ENCODE measurements at places on chromosomes 2 and 18.

- no peak for DNase-seq
These were observed 15.7 kb downstream of the CREG2 start for GRCh38 chr2:101371636-101372035.

- DNase-seq = no peak
These were observed 200.3 kb downstream of the FBXO15 start for GRCh38 chr18:73947180-73947921.

- DNase-seq = no peak
These were observed 245.9 kb upstream of the REV1 start for GRCh38 chr2:99735753-99736152.

- DNase-seq = no peak
These were observed 53.1 kb upstream of the ABCA12 start for GRCh38 chr2:215191477-215191876.

DNA sequence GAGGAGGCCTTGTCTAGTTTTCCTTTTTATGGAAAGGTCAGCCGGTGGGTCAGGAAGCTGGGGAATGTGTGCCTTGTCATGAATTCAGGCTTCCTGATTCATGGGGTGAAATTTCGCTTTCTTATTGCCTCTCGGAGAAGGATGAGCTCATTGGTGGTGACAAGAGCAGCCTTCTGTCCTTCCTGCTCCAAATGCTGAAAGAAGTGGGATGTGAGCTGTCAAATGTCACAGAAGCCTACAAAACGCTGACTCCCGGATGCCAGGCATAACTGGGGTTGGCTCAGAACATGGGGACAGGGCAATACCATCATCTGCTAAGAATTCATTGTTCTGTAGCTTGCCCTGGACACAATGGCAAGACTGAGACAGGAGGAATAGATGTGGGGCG lies 55.8 kb upstream of the FAM136A start:
- DNase-seq = no peak

- DNase-seq = no peak
These were observed 65.3 kb downstream of the CXCR4 start for GRCh38 chr2:136052369-136053362.

- no peak for DNase-seq
These were observed 289.6 kb upstream of the RAB6C start for GRCh38 chr2:129689653-129690448.

GRCh38 chr2:27946530-27947060 lies 56.1 kb downstream of the BABAM2 start:
- no peak for DNase-seq

DNA sequence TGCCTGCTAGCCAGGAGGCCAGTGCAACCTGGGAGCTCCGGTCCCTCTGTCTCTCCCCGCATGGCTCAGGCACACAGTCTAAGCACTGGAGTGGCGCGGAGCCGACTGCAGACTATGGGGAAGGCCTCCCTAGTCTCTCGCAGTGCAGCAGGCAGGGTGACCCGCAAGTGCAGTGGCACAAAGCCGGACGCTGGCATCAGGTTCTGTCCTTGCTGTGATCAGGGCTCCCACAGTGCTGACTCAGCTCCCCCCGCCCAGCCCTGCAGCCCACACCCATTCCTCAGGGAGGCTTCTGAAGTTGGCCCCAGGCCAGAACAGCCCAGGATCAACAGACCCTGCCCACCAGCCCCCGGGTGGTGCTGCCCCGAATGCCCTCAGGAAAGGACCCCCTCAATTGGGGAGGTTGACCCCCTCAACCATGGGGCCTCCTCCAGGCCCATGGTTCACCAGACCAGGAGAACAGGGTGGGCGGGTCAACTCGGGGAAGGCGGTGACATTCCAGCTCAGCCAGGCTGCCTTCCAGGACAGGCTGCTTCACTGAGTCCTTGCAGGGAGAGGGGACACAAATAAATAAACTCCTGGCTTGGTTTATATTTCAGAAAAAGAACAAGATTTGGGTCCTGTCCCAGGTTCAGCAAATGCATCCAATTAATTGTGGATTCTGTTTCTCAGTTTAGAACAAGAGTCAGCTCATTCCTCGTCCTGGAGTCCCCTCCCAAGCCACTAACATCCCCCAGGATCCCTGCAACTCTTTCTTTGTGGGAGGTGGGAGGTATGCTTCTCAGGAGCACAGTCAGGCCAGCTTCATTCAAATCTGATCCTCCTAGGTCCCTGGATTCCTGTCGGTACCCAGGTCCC lies 12.2 kb downstream of the BIN1 start:
- DNase-seq = no peak

GRCh38 chr2:15302154-15302553 lies 259.0 kb downstream of the NBAS start:
- no peak for DNase-seq

GRCh38 chr2:240437861-240438809 lies 2.7 kb downstream of the GPC1 start:
- no peak for DNase-seq

- peak; percentile 48 for DNase-seq
These were observed 9.1 kb downstream of the EPAS1 start for GRCh38 chr2:46306330-46306751.

DNA sequence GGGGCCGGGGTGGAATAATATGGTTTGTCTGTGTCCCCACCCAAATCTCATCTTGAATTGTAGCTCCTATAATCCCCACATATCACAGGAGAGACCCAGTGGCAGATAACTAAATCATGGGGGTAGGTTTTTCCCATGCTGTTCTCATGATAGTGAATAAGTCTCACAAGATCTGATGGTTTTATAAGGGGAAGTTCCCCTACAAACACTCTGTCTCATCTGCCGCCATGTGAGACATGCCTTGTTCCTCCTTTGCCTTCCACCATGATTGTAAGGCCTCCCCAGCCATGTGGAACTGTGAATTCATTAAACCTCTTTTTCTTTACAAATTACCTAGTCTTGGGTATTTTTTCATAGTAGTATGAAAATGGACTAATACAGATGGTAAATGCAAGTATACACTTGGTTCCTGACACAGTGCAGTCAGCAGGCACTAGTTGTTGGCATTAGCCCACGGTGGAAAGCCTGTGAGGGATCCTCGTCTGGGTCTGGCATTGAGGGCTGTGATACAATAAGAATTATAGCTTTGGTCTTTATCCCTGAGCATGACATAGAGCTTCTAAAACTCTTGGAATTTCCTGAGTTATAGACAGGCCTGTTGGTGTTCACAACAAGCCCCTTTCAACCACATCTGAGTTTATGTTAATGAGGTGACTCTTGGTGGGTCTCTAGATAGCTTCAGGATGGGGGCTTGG lies 135.8 kb downstream of the CABLES1 start:
- DNase-seq = no peak

DNA sequence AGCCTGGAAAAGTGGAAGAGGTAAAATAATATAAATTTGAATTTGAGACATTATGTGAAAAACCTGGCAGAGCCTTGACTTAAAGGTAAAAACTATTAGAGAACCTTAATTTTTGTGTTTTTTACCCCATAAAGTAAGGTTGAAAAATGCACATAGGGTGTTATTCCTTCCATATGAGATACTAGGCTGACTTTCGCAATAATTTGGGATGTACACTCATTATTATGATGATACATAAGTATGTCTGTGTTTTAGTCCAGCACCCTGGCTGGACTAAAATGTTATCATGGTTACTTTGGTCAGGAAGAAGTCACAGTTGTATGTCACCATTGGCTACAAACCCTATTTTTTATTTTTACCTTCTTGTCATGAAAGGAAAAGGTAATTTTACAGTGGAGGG lies 19.8 kb downstream of the NEMP2 start:
- DNase-seq = no peak

GRCh38 chr2:217357886-217358620 lies 498.2 kb upstream of the TNP1 start:
- no peak for DNase-seq

DNA sequence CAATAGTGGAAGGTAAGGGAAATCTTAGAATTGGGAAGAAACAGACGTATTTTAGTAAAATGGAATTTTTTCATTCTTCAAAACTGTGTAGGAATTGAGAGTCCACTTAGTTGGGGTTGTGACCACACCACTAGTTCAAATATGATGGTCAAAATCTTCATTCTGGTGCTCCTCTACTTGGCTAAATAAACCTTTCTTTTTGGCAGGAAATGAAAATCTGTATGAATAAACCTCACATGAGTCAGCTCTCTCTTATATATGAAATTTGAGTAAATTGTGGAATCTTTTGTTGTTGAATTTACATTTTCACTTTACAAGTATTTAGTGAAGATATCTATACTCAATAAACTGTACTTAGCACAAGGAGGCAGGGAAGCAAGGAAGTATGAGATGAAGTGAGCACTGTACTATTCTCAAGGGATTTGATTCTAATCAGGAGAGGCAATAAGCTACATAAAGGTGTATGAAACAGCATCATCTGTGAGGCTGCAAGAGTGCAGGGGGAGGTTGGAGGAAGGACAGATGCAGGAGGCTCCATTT lies 20.5 kb downstream of the IL18R1 start:
- no peak for DNase-seq

- DNase-seq = no peak
These were observed 63.9 kb downstream of the ALPK2 start for GRCh38 chr18:58565021-58565420.

- no peak for DNase-seq
These were observed 36.4 kb upstream of the TBR1 start for GRCh38 chr2:161379740-161380139.

GRCh38 chr2:185583058-185583816 lies 155.4 kb upstream of the FSIP2 start:
- DNase-seq = no peak

- no peak for DNase-seq
These were observed at the start of gene CDH7 for GRCh38 chr18:65750389-65751154. TSS of gene CDH7 (plus strand) at chr18:65751012. CDS start at chr18:65762843, 11,831 bp downstream.

DNA sequence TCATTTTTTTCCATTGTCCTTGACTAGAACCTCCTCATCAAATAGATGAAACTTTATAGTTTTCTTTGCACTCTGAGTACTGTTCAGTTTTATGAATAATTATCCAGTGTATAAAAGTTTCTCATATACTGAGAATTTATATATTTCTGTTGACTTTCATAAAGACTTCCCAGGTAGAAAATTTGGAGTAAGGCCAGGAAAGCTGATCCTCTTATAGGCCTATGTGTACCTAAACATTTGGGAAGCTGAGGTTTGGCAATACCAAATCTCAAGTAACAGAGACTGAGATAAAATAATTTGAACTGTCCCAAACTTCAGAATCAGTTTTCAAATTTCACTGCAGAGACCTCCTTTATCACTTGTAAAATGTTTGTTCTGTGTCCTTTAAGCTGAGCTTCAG lies 43.4 kb downstream of the CCDC102B start:
- DNase-seq = no peak

- DNase-seq = no peak
These were observed 116.3 kb upstream of the SPRED2 start for GRCh38 chr2:65548576-65549256.

DNA sequence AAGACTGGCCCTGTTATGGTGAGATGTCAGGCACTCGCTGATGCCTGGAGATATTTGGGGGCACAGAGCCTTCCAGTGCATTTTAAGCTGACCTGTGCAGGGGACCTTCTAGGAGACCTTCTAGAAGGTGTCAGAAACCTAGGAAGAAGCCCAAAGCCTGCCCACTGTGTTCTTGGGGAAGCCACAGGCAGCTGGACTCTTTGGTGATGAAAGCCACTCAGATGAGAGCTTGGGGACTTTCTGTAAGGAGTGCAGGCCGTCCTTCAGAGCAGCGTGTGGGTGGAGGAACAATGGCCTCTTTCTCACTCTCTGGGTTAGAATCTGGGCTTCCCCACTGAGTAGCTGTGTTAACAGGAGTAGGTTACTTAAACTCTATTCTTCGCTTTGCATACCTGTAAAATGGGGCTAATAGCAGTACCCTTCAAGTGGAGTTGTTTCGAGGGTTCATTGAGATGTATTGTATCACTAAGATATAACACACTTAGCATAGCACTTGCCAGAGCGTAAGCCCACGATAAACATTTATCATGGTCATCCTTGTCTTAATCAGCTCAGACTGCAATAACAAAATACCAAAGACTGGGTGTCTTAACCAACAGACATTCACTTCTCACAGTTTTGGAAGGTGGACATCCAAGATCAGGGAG lies 322.3 kb upstream of the EPAS1 start:
- no peak for DNase-seq

- no peak for DNase-seq
These were observed 24.4 kb upstream of the RAB31 start for GRCh38 chr18:9683418-9684396.
